Endothelial cell (in vitro differentiated cells): ENCODE measurements at places on chromosomes 6 and 20.

DNA sequence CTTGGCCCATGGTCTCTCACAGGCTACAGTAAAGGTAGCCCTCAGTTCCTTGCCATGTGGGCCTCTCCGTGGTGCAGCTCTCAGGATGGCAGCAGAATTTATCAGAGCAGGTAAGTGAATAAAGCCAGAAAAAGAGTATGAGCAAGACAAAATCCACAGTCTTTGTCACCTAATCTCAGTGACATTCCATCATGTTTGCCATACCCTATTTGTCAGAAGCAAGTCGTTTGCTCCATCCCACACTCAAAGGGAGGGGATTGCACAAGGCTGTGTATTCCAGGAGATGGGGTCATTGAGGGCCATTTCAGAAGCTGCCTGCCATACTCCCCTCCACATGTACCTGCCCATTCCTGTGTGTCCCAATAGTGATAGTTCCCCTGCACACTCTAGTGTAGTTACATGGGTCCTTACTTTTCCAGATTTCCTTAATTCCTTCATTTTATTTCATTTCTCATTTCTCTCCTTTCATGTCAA lies 24.2 kb downstream of the ISM1 start:
- no peak for DNase-seq

DNA sequence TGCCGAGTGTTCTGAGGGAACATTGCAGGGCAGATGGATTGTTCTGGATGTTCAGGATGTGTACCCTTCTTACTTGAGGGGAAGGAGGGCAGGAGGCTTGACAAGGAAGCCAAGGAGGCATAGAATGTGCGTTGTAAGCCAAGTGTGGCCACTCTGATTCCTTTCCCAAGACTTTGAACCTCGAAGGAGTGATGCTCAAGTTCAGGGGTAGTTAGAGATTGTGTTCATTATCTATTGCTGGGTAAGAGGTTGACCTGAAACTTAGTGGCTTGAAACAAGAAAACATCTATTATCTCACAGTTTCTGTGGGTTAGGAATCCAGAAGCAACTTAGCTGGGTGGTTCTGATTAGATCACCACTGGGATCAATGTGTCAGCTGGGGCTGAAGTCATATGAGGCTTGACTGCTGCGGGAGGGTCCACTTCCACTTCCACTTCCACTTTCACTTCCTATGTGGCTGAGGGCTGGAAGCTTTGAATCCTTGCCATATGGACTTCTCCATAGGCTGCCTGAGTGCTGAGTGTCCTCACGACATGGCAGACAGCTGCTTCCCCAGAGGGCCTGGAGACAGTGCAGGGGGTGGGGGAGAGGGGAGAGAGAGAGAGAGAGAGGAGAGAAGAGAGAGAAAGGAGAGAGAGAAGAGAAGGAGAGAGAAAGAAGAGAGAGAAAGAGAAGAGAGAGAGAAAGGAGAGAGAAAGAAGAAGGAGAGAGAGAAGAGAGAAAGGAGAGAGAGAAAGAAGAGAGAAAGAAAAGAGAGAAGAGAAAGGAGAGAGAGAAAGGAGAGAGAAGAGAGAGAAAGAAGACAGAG lies 6.9 kb upstream of the CD40 start:
- DNase-seq: no peak

- no peak for DNase-seq
Measured at GRCh38 chr6:154923199-154923869, 71.8 kb upstream of the TIAM2 start.

- no peak for DNase-seq
Measured at GRCh38 chr20:46130534-46130933, 12.4 kb downstream of the CD40 start.
